Esophagus squamous epithelium (tissue), 5 donors: ENCODE measurements at places on chromosomes 6 and 20.

DNA sequence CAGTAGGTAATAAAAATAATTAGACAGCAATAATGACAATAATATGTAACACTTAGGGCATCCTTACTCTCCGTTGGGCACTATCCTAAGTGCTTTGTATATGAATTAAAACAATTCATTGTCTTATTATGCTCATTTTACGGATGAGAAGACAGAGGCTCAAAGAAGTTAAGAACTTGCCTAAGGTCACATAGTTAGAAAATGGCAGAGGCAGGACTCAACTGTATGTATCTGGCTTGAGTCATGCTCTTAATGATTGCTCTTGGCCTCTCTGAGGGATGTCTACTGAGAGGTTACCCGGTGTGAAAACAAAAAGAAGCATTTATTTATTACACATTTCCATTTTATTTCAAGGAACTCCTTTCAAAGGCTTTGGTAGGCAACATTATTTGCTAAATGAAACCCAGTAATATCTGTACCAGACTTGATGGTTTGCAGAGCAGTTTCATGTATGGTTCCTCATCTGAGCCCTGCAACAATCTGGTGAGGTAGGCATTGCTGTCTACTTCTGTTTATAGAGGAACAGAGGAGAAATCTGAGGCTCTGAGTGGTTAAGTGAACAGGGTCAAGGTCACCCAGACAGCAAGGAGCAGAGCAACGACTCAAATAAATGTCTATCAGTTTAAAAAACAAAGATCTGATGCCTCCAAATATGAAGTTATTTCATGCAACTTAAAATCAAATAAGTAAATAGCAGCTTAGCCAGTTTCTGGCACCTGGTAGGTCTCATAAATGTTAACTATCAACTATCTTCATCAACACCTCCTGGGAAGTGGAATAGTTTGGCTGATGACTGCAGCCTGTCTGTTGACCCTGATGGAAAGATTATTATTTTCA is 4.2 kb upstream of the PARD6B start:
- DNase-seq = no peak

- no peak for DNase-seq
Observed at GRCh38 chr6:63319939-63320338, at the start of gene LGSN. TSS of gene LGSN (minus strand) at chr6:63319983. CDS start at chr6:63319943, 40 bp downstream.

GRCh38 chr6:82971877-82972460 is 93.7 kb downstream of the UBE3D start:
- DNase-seq = no peak

- DNase-seq = no peak
Observed at GRCh38 chr6:13030396-13030795, 297.9 kb downstream of the TBC1D7 start.

GRCh38 chr6:169702840-169703246 is 917 bp downstream of the C6orf120 start:
- no peak for DNase-seq

- no peak for DNase-seq
Observed at GRCh38 chr6:139344186-139344963, 30.1 kb downstream of the CITED2 start.

GRCh38 chr6:133085896-133086295 is 155.3 kb upstream of the EYA4 start:
- DNase-seq = no peak

- no peak for DNase-seq
Observed at GRCh38 chr6:12386816-12387215, 96.7 kb downstream of the EDN1 start.

- no peak for DNase-seq
Observed at GRCh38 chr6:15776458-15776980, 113.7 kb upstream of the DTNBP1 start.

GRCh38 chr6:27502508-27503435 is 29.9 kb upstream of the ZNF184 start:
- no peak for DNase-seq

GRCh38 chr20:13841206-13841605 is 56.4 kb downstream of the NDUFAF5 start:
- no peak for DNase-seq

DNA sequence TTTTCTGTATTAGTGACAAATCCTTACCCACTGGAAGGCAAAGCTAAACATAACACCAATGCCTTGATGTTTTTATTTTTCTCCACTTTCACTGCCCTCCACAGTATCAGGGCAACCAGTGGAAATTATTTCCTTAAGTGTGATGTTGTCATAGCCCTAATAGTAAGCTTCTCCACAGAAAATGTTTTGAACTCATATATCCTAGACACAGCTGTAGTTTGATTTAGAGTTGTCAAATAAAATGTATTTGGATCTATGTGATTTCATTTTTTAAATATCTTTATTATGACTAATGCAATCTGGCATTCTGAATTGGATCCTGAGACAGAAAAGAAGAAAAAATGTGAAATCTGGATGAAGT is 70.9 kb upstream of the UFL1 start:
- DNase-seq = no peak

GRCh38 chr6:15109338-15110090 is 136.4 kb upstream of the JARID2 start:
- no peak for DNase-seq

DNA sequence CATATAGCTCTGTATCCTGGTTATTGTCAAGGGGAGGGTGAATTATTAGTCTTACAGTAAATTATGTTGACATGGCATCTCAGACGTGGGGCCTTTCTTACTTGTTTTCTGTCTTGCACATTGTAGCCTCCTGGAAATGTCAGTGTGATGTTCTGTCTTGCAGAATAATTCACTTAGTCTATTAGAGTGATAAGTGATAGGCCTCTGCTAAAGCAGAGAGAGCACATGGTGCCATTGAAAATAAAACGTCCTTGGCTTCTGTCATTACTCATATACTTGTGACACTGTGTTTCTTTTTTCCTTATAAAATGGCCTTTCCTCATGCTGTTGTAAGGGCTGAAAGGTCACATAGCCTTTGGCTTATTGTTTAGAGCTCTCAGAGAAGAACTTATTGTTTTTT is 531.0 kb downstream of the EPM2A start:
- DNase-seq = no peak

- DNase-seq = no peak
Observed at GRCh38 chr6:6982663-6983062, 125.1 kb upstream of the RREB1 start.

DNA sequence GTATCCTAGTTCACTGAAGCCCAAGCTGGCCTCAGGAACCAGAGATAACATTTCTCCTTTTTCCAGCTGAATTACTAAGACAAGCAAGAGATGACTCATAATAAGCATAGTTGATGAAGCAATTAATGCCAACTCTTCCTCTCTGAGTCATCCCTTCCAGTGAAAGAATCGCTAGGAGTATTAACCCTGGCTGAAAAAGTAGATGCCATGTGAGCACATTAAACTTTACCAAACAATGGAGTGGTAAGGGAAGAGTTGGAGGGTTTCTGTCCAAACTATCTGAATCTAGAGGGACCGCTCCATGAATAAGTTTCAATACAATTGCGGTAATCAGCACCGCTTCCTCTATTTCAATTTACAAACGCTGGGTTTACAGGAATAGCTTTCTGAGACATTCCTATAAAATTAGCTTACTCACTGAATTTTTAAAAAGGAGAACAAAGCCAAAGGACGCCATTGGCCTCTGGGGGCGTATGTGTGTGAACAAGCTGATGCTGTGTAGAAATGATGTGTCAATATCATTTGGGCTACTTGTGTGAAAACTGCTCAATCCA is 48.3 kb downstream of the ATXN1 start:
- DNase-seq = no peak

DNA sequence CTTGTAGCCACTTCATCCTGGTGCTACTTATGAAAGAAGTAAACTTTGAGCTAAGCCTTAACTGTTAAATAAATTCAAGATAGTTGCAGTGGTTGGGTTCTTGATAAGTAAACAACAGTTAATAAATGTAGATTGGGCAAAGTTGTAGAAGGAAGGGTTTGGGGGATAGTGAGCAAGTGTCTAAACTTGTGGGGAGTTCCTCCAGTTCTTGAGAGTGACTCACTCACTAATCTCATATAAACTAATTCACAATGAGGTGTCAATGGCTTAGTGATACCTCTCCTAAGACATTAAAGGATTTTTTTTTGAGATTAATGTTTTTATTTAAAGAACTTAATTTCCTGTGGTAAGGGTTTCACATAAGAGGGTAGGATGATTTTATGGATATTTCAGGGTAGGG is 507.4 kb downstream of the BMP2 start:
- no peak for DNase-seq

GRCh38 chr6:71994705-71995271 is 108.4 kb downstream of the RIMS1 start:
- DNase-seq = no peak

DNA sequence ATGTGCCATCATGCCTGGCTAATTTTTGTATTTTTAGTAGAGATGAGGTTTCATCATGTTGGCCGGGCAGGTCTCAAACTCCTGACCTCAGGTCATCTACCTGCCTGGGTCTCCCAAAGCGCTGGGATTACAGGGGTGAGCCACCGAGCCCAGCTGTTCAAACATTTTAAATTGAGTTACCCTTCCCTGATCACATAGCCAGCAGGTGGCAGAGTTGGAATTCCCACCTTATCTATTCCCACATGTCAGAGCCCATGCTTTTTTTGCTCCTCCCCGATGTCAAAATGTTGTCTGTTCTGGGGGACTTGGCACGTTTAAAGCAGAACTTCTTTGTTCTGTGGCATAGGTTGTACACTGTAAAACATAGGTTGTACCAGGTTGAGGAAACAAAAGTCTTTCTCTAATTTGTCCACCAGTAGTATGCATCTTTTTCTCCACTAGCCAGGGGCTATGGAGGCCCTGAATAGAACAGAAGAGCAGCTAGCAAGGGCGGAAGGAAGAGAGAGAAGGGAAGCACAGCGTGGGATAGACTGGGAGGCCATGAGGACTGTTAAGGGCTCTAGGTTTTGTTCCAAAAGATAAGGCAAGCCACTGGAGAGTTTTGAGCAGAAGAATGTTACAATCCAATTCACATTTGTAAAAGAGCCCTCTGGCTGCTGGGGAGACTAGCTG is 7.3 kb upstream of the LBP start:
- DNase-seq = no peak

DNA sequence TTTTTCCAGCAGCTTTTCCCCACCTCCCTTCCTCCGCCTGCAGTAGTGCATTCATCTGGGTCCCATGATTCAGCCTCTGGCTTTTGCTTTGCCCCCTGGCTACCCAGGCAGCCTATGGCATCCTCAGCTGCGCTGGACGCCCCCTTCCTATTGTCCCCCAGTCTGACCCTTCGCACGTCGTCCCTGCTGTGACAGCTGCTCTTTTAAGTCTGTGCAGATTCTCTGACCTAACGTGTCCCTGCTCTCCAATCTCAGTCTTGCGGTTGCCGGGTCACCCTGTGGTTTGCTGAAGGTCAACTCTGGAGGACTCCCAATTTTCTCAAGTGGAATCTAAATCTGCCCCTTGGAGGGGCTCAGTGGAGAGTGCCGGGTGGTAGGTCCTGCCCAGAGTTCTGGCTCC is 294.3 kb downstream of the CDC5L start:
- no peak for DNase-seq
